ENCODE measurements at places on chromosomes 4 and X.
A peak's percentile ranks its signal among the peaks of the same experiment; 100 is the strongest.

- DNase-seq, result no peak
These were observed 39.8 kb upstream of the ASMTL start for GRCh38 chrX:1492421-1493012.

- peak; percentile 39 for DNase-seq
These were observed 20.0 kb downstream of the CFAP97 start for GRCh38 chr4:185183622-185184281.

GRCh38 chr4:99655308-99656081 is 2.1 kb downstream of the C4orf54 start:
- DNase-seq, result no peak

GRCh38 chr4:129239088-129239487 is 143.1 kb downstream of the C4orf33 start:
- no peak for DNase-seq

DNA sequence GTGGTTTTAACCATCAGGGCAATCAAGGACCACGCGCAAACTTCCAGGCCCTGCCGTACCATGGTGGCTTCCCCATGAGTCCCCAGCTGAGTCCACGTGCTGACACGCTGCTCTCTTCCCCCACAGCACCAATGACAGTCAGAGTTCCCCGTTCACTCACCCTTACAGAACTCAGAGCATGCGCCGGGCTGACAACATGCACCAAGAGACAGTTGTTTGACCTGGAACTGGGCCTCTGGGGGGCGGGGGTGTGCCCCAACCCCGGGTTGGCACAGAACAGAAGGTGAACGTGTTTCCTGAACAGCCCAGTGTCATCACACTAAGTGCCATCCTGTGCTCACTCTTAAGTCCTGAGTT is 29.4 kb downstream of the IRF2 start:
- DNase-seq, result peak; percentile 8

DNA sequence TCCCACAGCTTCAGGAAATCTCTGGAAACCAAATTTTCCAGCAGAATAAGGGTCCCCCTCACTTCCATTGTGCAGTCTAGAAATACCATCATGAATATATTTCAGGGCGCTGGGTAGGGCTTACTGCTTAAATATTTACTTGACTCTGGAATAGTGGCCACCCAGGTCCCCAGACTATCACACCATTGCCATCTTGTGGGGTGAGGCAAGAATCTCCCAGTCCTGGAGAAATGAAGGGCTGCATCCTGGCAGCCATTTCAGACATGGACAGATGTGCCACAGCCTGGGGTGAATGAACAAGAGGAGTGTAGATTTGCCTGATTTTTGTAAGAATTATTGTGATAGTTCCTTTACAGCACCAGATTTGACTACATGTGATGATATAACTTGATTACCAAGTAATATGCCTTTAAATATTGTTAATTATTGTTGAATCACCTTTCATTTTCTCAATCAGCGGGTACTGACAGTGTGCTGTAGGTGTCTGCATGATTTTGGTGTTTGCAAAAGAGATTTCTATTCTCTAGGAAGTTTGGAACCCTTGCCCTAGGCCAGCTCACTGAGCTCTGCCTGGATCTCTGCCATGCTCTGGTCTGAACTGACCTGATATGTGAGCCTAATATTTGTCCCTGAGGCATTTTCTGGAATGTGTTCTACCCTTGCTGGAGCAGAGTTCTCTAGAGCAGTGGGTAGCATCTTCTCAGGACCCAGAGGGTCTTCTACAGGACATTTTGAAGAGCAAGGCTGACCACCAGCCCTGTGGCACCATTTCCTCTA is 183.4 kb downstream of the KIT start:
- no peak for DNase-seq

DNA sequence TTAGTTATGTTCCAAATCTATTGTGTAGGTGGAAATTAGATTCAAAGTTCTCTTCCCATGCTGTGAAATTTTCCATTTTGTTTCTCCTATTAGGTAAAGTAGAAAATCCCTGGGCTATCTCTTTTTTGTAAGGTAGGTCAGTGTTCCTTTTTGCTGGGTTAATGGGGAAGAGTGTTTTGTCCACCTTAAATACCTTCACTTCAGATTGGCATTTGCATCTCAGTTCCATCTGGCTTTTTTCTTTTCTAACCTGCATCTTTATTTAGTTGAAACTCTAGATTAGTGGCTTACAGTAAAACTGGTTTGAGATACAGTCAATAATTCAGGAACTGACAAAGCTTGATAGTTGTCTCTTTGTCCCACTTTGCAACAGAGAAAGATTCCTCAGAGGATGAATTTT is 1115.8 kb downstream of the PDHA2 start:
- DNase-seq, result no peak

- DNase-seq, result no peak
These were observed 58.4 kb upstream of the MSANTD1 start for GRCh38 chr4:3190549-3190948.

DNA sequence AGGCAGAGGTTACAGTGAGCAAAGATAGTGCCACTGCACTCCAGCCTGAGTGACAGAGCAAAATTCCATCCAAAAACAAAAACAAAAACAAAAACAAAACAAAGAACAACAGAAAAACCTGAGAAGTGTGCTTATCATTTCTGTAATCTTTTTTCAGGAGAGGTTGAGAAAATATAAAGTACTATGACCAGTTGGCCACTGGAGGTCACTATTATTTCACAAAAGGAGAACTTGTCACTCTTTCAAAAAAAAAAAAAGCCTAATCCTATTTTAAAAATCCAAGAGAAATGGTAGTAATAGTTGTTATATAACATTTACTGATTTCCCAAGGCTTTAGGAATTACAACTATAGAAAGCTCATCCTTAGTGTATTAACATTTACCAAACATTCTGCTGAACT is 24.9 kb upstream of the RNF150 start:
- DNase-seq, result no peak

- DNase-seq, result no peak
These were observed 2585.3 kb downstream of the ARAP2 start for GRCh38 chr4:33658971-33659370.

- no peak for DNase-seq
These were observed 134.3 kb downstream of the BMPR1B start for GRCh38 chr4:94892051-94892450.

- DNase-seq, result no peak
These were observed 245.8 kb downstream of the FBXO8 start for GRCh38 chr4:174037631-174038030.

DNA sequence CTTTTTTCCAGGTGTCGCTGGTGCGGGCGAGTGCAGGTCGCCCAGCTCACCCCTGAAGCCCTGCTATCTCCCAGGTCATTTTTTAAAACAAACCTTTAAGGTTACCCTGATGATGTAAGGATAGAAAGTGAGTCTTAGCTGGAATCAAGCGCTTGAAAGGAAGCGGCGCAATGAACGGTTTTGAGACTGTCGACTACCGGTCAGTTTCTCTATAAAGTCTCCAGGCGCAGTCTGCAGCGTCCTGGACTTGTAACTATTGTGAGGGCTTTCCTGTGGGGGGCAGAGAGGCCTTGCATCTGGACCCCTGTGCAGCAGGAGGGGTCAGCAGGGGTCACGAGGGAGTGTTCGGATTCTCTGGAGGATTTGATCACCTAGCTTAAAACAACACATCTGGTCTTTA is 1.6 kb downstream of the KIT start:
- no peak for DNase-seq

All from stimulated activated CD4-positive, alpha-beta T cell treated with anti-CD3 and anti-CD28 coated beads, Interleukin-15, amount 100 ng/mL, for 1 hour (primary cell).